ENCODE measurements at places on chromosomes 3 and 15. TPM values are rescaled to one million over a fixed set of nuclear protein-coding genes. Genes with fewer than 3 reads are reported as not detected.

The AAGAB gene
- 52.7 TPM for total RNA-seq

The CKMT1B gene
- total RNA-seq, result 19.0 TPM

The TGM5 gene
- 0.12 TPM for total RNA-seq

The PLSCR5 gene
- total RNA-seq, result not detected

The CPN2 gene
- not detected for total RNA-seq

The WDR48 gene
- 26.0 TPM for total RNA-seq

The CLRN1 gene
- not detected for total RNA-seq

The SATB1 gene
- 0.23 TPM for total RNA-seq

The GTF2A2 gene
- 165 TPM for total RNA-seq

The ASB14 gene
- total RNA-seq, result not detected

The WDR6 gene
- total RNA-seq, result 112 TPM

The POTEB3 gene
- total RNA-seq, result not detected
